ENCODE measurements at places on chromosomes 16 and 17.

DNA sequence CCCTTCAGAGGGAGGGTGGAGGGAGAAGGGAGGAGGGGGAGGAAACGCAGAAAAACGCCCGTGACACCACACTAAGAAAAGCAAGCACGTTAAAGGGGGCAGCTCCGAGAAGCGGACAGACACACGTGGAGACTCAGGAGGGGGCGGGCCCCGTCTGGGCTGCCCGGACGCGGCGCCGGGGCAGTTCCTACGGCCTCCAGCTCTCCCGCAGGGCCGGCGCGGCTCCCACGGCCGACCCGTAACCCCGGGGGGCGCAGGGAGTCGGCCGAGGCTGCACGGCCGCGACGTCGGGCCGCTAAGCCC, 362 bp downstream of the KLHDC4 start:
- no peak for DNase-seq

GRCh38 chr16:69407702-69408323, 16.6 kb upstream of the CYB5B start:
- no peak for DNase-seq

DNA sequence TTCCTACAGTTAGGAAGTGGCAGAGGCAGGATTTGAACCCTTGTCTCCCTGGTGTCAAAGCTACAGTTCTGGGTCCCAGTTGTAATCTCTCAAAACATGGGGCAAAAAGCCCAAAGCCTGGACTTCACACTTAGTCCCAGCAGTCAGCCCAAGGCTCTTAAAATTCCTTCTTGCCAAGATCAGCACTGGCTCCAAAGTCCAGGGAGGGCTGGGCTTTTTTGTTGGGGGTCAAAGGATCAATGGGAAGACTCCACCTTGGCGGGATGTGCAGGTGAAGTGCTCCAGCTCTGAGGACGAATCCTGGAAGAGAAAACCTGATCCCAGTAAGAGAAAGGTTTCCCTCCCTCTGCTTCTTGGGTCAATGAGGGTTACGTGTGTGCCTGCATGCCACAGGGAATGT, 195.5 kb downstream of the HAPSTR1 start:
- DNase-seq: no peak

DNA sequence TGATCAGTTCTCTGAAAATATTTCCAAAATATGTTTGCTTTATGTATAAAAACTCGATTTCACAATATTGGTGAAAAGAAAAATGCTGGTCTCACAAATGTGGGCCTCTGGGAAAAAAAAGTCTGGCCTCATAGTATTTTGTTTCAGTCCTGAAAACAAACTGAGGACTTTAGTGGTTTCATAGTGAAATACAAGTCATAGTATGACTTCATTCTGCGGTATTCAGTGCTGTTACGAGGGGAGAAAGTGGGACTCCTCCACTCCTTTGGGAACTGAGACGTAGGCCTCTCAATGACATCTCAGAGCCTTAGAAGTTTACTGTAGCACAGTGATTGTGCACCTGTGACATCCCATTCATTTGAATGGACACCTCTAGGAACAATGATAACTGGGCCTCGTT, 56.0 kb downstream of the CYB561 start:
- DNase-seq: no peak

- no peak for DNase-seq
Measured at GRCh38 chr17:6072157-6072556, 2.0 kb downstream of the WSCD1 start.

Measured in DMS153 (cell line).